ENCODE measurements at places on chromosomes 5 and 9.

DNA sequence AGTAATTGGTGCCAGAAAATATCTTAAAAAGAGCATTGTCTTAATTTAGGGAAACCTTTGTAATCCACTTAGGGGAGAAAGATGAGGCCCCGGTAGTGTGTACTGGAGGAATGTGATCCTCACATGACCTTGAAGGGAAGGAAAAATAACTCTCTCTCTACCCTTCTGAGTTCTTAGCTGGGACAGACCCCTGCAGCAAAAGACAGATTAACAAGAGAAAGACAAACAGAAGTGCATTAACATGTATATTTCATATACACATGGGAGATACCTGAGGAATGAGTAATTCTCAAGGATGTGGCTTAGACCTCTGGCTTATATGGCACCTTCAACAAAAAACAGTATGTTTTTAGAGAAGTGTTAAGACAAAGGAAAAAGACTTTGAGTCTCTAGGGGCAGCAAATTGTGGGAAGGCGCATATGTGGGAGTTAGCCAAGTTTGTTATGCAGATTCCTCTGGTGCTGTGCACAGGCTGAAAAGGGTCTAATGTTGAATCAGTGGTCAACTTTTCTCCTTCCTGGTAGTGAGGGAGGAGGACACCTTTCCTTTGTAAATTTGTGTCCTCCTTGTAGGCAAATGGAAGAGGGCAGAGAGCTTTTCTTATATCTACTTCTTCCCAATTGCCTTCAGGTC is 138.8 kb downstream of the LRRC70 start:
- no peak for DNase-seq

DNA sequence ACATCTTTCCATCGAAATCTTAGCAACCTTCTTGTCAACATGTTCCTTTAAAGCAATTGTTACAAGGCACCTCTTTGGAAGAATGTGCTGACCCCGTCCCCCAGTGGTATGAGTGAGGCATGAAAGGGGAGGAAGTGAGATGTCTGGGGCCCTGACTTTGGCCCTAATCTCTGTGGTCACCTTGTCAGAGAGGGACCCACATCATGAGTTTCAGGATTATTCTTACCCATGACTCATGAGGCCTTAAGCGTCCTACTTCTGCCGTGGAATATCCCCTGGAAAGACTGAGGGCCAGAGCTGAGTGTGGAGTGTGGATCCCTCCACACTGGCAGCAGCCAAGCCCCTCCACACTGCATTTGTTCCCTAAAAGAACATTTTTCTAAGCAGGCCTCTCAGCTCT is 81.2 kb downstream of the FSTL4 start:
- DNase-seq = no peak

DNA sequence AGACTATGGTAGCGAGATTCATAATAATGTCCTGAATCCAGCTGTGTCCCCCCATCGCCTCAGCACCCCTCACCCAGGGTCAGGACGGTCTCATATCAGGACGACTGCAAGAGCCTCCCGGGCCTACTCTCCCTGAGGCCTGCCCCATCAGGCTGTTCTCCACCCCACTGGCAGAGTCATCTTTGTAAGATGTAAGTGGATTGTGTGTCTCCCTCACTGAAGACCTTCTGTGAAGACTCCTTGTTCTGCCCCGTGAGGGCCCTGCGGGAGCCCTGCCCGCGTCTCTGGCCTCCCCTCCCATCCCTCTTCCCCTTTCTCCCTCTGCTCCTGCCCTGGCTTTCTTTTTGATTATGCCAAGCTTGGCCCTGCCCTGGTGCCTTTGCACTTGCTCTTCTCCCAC is 43.9 kb upstream of the SAP30L start:
- DNase-seq = no peak

- no peak for DNase-seq
Observed at GRCh38 chr5:77418601-77419581, 73.2 kb downstream of the WDR41 start.

GRCh38 chr9:3957306-3957705 is 342.6 kb downstream of the GLIS3 start:
- DNase-seq = no peak

- no peak for DNase-seq
Observed at GRCh38 chr9:17888066-17888465, 309.2 kb downstream of the SH3GL2 start.

GRCh38 chr5:173434270-173434669 is 106.1 kb upstream of the STC2 start:
- DNase-seq = no peak

GRCh38 chr5:140249536-140249935 is 53.4 kb downstream of the PFDN1 start:
- DNase-seq = no peak

GRCh38 chr5:91221917-91222316 is 161.2 kb downstream of the ARRDC3 start:
- DNase-seq = no peak

DNA sequence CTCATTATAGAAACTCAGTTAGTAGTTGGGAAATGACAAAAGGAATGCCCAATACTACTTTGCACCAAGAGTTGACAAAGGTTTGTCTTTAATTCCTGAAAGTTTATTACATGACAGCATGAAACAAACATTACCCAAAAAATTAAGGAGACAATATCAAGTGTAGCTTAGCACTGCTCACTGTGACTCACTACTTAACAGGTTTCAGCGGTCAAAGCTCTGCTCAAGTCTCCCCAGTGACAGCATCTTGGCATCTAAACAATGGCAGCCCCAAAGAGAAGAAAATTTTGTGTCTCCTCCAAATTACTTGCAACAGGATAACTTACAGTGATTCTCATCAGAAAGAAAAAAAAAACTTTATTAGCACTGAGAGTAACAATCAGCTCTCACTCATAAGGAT is 1030.2 kb downstream of the EFNA5 start:
- no peak for DNase-seq

GRCh38 chr5:14440582-14441431 is 140.8 kb upstream of the OTULINL start:
- DNase-seq = no peak

GRCh38 chr9:106085479-106085878 is 391.1 kb downstream of the TMEM38B start:
- no peak for DNase-seq

DNA sequence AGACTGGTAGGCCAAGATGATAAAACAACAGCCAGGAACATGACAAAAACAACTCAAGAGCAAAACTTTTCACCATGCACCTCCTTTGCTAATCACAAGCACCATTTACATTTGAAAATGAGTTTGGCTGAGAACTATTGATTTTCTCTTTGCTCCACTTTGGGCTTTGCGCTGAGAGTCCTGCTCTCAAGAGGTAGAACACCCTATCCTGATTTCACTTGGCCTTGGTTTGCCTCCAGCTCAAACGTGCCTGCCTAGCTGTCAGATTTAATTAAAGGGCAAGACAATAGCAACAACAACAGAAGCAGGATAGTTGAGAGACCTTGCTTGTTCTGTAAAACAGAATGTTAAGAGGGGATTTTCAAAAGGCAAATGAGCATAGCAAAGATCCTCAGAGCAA is 128.2 kb upstream of the ASTN2 start:
- DNase-seq = no peak

GRCh38 chr9:115373000-115373709 is 255.2 kb upstream of the TNC start:
- DNase-seq = no peak

DNA sequence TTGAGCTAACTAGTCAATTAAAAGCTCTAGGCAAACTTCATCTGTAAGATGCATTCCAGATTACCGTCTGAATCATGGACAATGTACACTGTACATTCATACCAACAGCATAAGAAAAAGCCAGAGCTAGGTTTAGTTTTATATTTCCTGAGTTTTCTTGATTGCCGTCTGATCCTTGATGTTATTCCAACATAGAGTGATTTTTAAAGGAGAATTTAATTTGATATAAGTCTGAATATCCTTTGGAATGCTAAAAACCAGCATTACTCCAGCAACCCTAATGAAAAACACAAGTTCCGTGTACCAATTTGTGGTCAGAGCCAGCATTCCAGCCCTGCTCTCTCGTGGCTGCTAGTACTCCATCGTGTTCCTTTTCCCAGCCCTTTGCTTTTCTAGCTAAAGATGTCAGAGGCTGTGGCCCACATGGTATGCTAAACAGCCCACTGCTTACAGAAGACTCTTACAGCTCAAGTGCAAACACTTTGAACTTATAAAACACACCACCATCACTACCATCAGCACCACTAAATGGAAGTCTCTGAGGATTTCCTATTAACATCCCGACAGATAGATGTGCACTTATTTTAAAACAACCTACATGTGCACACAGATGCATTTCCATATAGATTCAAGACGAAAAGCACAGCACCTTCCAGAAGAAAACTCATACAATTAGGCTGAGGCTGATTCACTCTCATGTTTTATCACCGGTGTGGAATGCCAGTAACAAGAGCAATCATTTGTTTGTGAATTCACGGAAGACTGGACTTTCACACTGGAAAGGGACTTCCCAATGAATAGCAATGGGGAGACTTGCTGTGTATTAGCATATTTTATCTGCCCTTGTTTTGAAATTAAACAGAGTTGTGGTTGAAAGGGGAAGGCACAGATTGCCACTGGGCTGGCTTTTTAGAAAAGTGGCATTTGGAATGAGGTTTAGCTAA is 246.9 kb upstream of the GAS1 start:
- DNase-seq = no peak

DNA sequence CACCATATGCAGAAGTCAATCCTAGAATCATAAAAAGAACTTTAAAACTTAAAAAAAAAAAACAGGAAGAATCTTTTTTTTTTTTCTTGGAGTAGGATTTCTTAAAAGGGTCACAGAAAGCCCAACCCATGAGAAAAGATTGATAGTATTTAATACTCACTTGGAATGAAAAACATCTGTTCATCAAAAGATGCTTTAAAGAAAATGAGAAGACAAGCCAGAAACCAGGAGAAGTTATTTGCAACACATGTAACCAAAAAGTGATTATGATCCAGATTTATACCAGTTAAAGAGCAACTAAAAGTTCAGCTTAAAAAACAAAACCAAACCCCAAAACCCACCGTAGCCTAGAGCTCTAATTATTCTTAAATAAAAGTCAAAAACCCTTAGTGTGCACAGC is 69.3 kb downstream of the TLE4 start:
- DNase-seq = no peak

GRCh38 chr5:37757980-37758582 is 81.8 kb downstream of the GDNF start:
- no peak for DNase-seq

- DNase-seq = no peak
Observed at GRCh38 chr9:123217128-123217654, 51.2 kb downstream of the STRBP start.

DNA sequence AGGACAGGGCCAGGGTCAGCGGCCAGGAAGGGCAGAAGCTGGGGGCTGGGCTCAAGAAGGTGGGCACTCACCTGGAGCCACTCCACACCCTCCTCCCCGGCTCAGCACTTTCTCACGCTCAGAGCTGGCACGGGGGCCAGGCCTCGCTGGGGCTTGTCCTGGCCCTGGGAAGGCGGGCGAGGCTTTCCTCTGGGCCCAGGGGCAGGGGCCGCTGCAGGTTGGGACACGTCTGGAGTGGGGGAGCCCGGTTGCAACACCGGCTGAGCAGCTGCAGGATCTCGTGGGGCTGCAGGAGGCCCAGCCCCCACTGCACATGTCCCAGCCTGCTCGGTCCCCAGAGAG is 38.9 kb upstream of the EGFL7 start:
- DNase-seq = no peak

DNA sequence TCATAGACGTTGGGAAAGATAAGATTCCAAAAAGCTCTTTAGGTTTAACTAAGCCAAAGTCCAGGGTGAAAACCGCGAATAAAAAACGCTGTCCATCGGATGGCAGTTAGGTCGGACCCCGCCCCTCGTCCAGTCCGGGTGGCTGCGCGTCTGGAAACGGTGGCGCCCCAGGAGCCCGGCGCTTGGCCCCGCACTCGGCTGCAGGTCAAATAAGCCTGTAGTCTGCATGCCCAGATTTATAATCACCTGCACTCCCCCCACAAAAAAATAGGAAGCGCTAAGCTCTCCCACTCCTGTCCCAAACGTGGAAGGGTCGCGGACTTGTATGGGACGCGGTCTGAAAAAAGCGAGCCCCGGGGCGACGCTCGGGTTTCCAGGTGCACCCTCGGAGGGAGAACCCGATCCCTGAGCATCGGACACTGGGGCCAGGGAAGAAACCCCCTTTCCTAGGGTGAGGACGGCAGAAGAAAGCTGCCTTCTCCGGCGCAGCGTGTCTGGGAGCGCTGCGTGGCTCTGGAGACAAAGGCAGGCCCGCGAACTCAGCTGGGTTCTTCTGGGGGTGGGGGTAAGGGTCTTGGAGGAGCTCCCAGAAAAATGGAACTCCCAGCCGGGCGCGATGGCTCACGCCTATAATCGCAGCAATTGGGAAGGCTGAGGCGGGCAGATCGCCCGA is 923 bp upstream of the ZBTB5 start:
- no peak for DNase-seq

DNA sequence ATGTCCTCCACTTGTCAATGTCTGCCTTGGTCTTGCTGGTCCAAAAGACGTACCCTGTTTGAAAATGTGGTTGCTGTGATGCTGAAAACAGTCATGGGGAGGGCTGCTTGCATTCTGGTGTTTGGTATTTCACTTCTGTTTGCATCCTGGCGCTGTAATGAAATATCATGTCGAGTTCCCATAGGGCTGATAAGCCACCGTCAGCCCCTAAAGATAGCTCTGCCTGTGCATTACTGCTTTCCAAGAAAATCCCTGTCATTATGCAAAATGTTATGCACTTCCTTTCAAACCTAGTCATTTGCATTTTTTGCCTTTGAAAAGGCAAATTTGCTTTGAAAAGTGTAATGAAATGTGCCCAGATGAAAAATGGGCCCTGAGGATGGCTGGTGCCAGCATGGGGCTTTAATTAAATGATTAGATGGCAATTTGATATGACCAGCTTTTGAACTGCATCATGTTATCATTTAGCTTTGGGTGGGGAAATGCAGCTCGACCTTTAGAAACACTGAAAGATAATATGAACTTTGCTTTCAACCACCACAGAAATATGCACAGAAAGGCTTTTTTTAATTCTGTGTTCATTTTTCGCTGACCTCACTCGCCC is 374.4 kb upstream of the SGCD start:
- DNase-seq = no peak

DNA sequence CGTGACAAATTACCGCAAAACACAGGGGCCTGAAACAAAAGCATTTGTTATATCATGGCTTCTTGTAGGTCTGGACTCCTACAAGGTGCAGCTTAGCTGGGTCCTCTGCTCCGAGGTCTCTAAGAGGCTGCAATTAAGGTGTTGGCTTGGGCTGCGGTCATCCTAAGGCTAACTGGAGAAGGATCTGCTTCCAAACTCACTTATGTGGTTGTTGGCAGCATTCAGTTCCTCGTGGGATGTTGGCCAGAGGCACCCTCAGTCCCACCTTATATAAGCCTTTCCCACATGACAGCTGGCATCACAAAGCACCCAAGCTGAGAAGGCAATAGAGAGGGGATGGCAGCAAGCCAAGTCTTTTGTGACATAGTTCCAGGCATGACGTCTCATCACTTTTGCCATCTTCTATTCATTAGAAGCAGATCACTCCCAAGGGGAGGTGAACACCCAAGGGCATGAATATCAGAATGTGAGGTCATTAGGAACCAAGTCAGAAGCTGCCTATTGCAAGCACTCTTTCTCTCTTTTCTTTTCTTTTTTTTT is 47.9 kb upstream of the ZBTB43 start:
- no peak for DNase-seq

- DNase-seq = no peak
Observed at GRCh38 chr5:101390151-101390908, 487.2 kb upstream of the ST8SIA4 start.
